ENCODE measurements at places on chromosomes 7 and 10. TPM values are rescaled to one million over a fixed set of nuclear protein-coding genes. Genes with fewer than 3 reads are reported as not detected.

Gene ZNF138
- 6.6 TPM for total RNA-seq

Gene BAMBI
- total RNA-seq: 12.6 TPM

Gene LIMK1
- 79.3 TPM for total RNA-seq

Gene SEC31B
- 2.9 TPM for total RNA-seq

Gene USP54
- total RNA-seq: 17.2 TPM

Gene STEAP2
- 2.7 TPM for total RNA-seq

Gene VSTM4
- 0.29 TPM for total RNA-seq

Gene CYP2W1
- total RNA-seq: not detected

Gene CYP2C19
- not detected for total RNA-seq

Gene EGR2
- not detected for total RNA-seq

Measured in epithelial cell of proximal tubule (primary cell).